ENCODE measurements at places on chromosomes 3 and 15. TPM values are rescaled to one million over a fixed set of nuclear protein-coding genes. Genes with fewer than 3 reads are reported as not detected.
A peak's percentile ranks its signal among the peaks of the same experiment; 100 is the strongest.

The EFL1 gene
- 16.7 TPM for polyA plus RNA-seq

The LRTM1 gene
- polyA plus RNA-seq, result not detected

The STRC gene
- polyA plus RNA-seq, result not detected

The CMTM8 gene
- polyA plus RNA-seq, result 13.1 TPM

The ZNF592 gene
- 4.2 TPM for polyA plus RNA-seq

The SLCO2A1 gene
- polyA plus RNA-seq, result not detected

The KBTBD13 gene
- polyA plus RNA-seq, result not detected

DNA sequence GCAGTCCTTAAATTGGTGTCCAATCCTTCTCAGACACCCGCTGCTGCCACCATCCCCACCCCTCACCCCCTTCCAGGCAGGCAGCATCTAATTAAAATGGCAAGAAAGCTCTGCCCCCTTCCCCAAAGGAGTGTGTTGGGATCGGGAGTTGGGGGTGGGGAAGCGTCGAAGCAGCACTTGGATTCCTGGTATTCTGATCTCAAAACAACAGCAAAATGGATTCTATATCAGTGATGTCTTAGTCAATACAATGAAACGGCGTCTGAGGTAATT is 1.4 kb downstream of the TNIK start:
- DNase-seq, result peak; percentile 2

GRCh38 chr3:81884791-81885190 is 123.3 kb upstream of the GBE1 start:
- DNase-seq, result no peak

DNA sequence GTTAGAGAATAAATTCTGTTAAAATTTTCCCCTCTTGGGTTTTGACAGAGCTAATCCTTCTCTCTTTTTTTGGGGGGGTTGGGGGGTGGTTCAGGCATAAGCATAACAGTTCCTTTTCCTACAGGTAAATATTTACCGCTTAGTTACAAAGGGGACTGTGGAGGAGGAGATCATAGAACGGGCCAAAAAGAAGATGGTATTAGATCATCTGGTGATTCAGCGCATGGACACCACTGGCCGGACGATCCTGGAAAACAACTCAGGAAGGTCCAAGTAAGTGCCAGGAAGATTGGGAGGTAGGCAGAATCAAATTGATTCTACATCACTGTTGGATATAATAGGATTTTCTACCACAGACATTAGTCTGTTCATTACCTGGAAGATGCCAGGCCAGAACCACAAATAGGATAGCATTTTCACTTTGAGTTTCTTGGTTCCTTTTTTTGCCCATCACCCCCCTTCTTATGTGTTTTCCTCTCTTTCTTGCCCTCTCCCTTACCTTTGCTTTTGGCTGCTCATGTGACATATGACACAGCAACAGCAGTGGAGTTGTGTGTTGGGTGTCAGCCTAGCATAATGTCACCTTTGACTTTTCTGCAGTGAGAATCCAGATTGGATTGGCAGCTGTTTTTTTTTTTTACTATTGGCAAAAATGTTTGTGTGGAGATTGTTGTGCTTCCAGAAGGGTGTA is 79.0 kb downstream of the CHD2 start:
- no peak for DNase-seq

GRCh38 chr3:179074656-179075055 is 3.0 kb upstream of the ZMAT3 start:
- no peak for DNase-seq

GRCh38 chr15:72511536-72511935 is 37.4 kb downstream of the ARIH1 start:
- DNase-seq, result no peak

- no peak for DNase-seq
These were observed 63.9 kb upstream of the TSEN2 start for GRCh38 chr3:12420393-12420792.

DNA sequence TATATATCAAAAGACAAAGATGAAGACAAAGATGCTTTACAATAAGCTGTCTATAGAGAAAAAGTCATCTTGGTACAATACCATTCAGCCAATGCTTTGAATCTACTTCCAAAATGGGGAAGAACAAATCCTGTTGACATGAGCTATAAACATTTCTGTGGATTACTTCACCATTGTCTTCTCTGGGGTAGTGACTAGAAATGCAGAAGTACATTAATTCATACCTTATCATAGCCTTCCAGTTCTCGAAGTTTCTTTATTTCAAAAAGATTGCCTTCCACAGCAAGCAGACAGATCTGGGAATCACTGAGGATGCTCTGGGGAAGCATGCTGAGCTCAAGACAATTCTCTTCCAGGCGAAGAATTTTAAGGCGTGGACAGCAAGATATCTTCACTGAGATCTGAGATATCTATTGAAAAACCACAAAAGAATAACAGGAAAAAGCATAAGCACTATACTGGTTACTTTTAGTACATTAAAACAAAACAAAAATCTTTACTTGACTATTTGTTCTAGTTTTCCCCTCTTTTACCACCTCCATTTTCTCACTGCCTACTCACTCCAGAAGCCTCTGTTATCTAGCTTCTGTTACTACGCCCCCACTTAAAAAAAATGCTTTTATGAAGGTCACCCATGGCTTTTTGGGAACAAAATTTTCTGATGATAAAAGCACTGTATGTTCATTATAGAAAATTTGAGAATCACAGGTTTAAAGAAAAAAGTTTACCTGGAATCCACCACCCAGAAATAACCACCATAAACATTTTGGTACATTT is 3.6 kb downstream of the LRRC57 start:
- no peak for DNase-seq

DNA sequence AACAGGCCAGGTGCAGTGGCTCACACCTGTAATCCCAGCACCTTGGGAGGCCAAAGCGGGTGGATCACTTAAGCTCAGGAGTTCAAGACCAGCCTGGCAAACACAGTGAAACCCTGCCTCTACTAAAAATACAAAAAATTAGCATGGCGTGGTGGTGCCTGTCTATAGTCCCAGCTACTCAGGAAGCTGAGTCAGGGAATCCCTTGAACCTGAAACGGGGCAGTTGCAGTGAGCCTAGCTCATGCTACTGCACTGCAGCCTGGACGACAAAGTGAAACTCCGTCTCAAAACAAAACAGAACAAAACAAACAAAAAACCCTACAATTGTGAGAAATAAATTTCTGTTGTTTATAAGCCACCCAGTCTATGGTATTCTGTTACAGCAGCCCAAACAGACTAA is 94.7 kb downstream of the PIK3CB start:
- peak; percentile 14 for DNase-seq

- DNase-seq, result no peak
These were observed 125.4 kb upstream of the CPNE4 start for GRCh38 chr3:132160198-132160597.

DNA sequence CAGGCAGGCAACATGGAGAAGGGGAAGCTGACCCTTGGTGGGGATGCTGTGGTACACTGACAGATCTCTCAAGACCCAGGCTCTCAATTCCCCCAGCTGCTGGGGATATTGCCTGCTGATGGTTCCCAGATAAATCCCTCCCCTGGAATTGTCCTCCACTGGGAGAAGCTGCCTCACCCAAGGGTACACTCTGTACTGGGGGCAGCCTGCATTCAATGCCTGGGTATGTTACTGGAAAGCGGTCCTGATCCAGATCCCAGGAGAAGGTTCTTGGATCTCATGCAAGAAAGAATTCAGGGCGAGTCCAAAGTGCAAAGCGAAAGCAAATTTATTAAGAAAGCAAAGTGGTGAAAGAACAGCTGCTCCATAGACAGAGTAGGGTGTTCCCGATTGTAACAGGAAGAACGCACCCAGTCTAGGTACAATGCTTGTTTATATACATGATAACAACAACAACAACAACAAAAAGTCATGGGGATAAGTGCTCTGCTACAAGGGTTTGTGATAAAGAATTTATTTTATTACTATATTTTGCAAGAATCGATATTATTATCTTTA is 591.5 kb upstream of the ADAMTS9 start:
- DNase-seq, result no peak

All from CD4-positive, CD25-positive, alpha-beta regulatory T cell (primary cell).